ENCODE measurements at places on chromosomes 3 and 15.
A peak's percentile ranks its signal among the peaks of the same experiment; 100 is the strongest.

GRCh38 chr3:73070675-73071575 is 9.5 kb downstream of the EBLN2 start:
- DNase-seq, result no peak

GRCh38 chr15:68346979-68347378 is 69.4 kb downstream of the FEM1B start:
- DNase-seq, result no peak

DNA sequence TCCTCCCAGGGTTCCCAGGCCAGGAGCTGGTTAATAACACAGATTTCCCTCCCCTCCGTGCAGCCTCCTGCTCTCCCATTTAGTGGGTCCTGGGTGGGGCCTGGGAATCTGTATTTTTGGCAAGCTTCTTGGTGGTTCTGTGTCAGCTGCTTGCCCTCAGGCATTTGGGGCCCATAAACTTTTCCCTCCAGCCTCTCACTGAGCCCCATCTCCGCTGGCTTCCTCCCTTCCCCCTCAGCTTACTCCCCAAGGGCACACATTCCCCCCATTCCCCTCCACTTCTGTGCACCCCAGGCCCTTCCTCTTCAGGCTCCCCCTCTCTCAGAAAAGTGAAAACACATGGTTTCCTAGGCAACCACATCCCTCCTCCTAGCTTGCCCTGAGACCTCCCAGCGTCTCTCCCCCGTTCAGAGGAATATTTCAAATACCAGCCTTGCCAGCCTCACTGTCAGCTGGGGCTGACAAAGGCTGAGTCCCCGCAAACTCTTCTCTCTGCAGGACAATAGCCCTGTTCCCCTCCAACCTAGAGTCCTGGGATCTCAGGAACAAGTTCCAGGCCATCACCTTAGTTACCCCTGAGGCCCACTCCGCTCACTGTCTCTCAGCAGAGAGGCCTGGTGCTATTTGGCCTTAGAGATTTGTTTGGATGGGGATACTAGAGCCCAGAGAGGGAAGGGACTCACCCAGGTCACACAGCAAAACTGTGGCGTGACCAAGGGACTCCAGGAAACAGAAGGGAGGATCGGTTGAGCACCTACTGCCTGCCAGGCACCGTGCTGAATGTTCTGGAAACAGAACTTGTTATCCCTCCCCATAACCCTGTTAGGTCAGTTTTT is 44.6 kb upstream of the SMAD6 start:
- no peak for DNase-seq

DNA sequence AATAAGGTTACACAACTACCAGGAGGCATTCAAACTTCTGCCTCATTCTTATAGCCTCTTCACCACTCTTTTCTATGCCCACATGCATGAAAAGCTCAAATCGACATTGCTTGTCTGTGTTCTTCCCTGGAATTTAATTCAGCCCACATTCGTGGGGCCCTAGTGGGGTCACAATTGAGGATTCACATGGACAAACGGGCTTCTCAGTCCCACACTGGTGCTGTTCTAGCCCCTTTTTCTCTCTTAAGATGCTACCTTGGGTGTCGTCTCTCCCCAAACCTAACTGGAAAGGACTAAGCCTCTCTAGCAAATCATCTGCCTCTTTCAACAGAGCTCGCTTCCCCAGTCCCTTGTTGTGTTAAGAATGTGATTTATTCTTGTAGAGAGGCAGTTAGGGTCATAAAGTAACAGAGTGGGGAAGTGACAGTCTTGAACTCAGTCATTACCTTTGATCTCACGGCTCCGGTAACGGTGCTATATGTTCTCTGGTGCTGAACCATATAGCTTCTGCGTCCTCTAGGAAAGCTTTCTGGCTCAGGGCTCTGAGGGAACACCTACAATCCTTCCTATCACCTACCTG is 4.9 kb downstream of the LPP start:
- no peak for DNase-seq

- peak; percentile 53 for DNase-seq
These were observed 129.4 kb downstream of the VGLL4 start for GRCh38 chr3:11514191-11514821.

DNA sequence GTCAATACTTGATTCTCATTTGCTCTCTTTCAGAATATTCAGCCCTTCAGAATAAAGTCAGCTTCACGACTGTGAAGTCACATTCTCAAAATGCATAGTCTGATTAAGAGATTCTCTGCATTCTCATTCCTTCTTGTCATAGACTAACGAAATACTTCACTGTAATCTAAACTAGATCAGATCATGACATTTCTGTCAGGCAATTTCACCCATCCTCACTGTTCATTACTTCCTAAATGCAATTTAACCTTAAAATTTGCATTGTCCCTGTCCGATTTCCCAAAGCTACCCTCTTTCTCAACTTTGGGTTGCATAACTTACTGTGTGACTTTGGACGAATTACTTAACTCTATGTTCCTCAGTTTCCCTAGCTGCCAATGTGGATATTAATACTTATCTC is 6.2 kb downstream of the RPL22L1 start:
- DNase-seq, result no peak

DNA sequence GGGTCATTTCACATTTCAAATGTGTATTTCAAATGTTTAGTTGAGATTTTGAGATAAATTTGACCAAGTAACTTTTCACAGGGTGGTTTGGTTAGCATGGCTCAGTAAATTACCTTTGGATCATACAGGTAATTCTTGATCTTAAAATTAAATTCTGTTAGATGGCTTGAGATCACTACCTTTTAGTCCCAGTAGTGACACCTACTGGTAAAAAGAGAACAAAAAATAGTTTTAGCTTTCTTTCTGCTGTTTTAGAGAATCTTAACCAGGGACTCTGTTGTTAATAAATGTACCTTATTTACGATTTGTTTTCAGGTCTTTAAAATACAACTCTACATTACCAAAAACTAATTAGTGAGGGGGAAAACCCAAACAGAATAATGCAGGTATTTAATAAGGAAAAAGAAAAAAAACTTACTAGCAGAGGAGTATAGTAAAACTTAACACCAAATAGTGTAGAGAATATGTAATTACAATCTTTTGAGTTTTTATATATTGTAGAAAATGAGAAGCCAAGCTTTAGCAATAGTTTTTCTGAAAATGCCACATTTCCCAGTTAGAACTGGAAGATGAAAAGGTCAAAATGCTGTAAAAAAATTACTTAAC is 620.3 kb upstream of the AGTR1 start:
- DNase-seq, result no peak

DNA sequence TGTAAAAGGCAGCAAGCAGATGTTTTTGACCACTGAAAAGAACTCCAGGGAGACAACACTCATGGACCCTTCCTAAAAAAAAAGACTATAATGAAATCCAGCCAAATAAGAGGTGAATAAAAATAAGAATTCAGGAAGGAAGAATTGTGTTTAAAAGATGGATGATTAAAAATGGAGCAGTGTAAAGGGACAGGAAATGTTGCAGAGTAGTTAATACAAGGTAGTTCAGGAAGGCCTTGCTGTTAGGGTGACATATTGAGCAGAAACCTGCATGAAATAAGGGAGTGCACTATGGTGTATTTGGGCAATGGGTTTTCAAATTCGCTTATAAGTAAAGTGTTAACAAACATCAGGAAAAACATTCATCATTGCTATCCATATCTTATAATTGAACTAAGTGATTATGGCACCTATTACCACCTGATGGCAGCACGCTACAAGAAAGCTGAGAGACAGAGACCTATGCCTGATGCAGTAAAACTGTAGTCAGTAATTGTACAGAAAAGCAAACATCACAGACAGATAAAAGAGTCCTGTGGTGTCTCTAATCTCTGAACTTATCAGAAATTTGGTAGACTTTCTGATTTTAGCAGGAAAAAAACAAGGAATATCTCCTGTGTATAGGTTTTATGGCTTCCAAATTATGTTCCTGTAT is 5.8 kb upstream of the DBR1 start:
- no peak for DNase-seq

GRCh38 chr15:46607077-46607476 is 972.2 kb downstream of the SQOR start:
- no peak for DNase-seq

DNA sequence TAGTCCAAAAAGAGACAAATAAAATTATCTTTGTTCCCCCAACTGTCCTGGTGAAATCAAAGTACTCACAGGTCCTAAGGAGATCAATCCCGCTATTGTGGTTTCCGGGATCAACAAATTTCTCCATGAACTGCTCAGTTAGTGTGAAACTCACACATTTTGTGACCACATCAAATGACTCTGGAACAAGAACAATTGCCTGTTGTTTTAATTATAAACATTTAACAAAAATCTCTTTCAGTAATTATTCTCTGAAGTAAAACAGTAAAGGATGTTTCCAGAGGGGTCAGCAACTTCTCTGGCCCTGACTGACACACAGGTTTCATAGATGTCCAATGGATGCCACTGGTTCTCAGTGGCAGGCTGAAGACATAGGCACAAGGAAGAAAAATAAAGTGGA is 3.9 kb downstream of the CLDND1 start:
- DNase-seq, result no peak

GRCh38 chr3:166390303-166390702 is 553.1 kb upstream of the BCHE start:
- no peak for DNase-seq

DNA sequence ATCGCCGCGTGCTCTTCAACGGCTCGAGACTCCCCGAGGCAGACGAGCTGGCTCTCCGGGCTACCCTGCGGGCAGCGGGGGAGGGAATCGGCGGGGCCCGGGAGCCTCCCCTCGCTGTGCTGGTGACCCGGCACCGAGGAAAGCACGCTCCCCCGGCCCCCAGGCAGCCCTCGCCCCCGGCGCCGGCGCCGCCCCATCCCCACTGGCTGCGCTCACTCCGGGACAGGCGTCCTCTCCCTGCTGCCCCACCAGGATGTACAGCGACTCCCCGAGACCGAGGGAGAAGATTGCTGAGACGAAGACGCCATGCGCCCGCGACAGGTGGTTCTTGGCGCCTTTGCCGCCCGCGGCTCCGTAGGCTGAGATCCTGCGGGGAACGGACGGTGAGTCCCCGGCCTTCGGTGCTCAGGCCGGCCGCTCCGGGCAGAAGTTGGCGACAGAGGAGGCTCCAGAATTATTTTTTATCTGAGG is 1.7 kb downstream of the LTK start:
- no peak for DNase-seq

- no peak for DNase-seq
These were observed at the start of gene INSYN1 for GRCh38 chr15:73753250-73754130. Gene INSYN1 (minus strand): TSS chr15:73753351. CDS start chr15:73751130, 2,221 bp downstream.

- no peak for DNase-seq
These were observed 17.9 kb upstream of the NMNAT3 start for GRCh38 chr3:139695426-139696313.

GRCh38 chr15:42191610-42192346 is 16.3 kb downstream of the VPS39 start:
- DNase-seq, result no peak

GRCh38 chr15:61835496-61836106 is 224.6 kb downstream of the VPS13C start:
- DNase-seq, result peak; percentile 65

GRCh38 chr3:184672977-184673870 is 38.6 kb downstream of the MAGEF1 start:
- DNase-seq, result no peak

- DNase-seq, result no peak
These were observed 861.3 kb downstream of the ZPLD1 start for GRCh38 chr3:103295974-103296570.

DNA sequence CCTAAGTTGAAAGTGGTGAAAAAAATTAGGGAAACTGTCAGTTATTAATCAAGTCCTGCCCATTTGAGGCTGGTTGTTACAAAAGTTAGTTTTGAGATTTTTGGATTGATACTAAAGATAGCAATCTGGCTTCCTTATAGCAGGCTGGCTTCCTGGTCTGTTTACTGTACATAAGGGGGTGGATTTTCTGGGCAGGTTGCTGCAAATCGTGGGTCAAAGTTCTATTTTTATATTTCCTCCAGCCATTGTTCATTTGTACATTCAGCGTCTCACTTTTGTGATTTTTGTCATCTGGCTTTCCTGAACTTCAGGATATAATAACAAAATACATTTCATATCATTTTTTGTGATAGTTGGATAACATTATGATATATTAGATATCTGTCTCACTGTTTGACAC is 49.5 kb downstream of the CLDN1 start:
- no peak for DNase-seq

DNA sequence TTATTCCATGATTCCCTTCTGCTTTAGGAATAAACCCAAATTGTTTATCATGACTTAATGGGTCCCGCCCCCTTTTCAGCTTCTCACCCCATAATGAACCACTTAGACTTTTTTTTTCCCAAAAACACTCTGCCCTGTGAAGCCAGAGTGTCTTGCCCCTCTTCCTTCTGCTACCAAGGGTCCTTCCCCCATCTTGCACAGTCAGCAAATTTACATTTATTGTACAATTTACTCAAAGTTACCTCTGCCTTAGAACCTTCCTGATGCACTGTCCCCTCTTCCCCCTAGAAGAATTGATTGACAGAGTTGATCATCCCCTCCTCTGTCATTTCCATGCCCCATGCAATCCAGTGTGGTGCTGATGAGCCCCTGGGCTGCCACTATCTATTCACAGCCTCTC is 101.5 kb upstream of the PPP2R3A start:
- DNase-seq, result no peak

GRCh38 chr15:39713846-39714245 is 68.8 kb downstream of the FSIP1 start:
- DNase-seq, result no peak

GRCh38 chr3:113952921-113953320 is 5.1 kb downstream of the ZDHHC23 start:
- DNase-seq, result no peak

- no peak for DNase-seq
These were observed 2.6 kb upstream of the NFKBIZ start for GRCh38 chr3:101846709-101847108.

DNA sequence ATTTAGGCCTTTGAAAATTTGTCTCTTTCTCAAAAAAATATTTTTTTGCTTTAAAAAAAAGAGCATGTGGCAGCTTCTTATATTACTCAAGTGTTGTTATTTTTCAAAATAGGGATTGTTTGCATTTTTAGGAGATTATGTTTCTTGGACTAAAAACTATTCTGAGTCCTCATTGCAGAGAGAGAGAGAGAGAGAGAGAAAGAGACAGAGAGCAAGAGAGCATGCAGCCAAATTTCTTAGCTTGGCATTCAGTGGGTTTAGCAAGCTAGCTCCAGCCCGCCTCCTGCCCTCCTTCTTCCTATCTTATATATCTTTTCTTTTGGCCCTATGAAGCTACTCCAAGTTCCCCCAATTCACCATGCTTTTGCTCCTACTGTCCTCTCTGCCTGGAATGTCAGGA is 55.7 kb downstream of the CEMIP start:
- DNase-seq, result no peak

GRCh38 chr3:146203776-146204175 is 42.8 kb upstream of the PLOD2 start:
- no peak for DNase-seq

- DNase-seq, result no peak
These were observed 42.1 kb downstream of the ESYT3 start for GRCh38 chr3:138476526-138476925.

DNA sequence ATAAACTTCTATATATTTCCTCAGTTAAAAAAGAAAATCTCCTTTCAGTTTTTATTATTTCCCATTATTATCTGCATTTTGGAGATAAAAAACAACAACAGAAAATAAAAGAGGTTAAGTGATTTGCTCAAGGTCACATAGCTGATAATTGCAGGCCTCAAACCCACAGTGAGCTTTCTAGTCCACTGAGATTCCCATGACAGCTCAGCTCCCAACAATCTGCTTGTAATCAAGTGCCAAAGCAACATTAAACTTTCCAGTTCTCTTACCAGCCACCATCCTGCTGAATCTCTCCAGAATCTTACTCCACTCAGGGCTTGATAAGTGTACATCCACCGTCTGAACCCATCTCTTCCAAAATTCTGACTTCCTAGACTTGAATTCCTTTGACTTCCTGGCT is 318.2 kb upstream of the SEMA6D start:
- no peak for DNase-seq

GRCh38 chr3:151366993-151367392 is 17.6 kb downstream of the P2RY12 start:
- DNase-seq, result no peak
